ENCODE measurements at places on chromosomes 1 and 21.

GRCh38 chr1:59078070-59078800 lies 218.7 kb upstream of the FGGY start:
- no peak for DNase-seq

DNA sequence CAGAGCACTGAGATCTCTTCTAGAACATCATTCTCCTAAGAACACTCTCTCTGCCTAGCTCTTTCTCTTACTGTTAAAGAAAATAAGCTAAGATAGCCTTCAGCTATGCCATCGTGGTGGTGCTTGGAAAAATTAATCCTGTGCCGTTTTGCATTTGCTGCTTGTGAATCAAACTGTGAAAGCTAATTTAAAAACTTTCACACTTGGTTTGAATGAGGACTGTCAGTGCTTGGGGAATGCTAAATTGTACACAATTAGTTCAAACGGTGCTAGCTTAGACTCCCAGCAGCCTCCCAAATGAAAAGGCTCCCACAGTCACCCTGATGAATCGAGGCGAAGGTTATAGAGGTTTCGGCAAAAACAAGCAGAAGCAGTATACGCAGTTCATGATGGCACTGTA lies 79.6 kb downstream of the DAB1 start:
- DNase-seq: no peak

- DNase-seq: peak; percentile 70
These were observed 923 bp upstream of the IFNGR2 start for GRCh38 chr21:33402001-33402979.

GRCh38 chr1:97192872-97193572 lies 471.4 kb downstream of the PTBP2 start:
- DNase-seq: no peak

DNA sequence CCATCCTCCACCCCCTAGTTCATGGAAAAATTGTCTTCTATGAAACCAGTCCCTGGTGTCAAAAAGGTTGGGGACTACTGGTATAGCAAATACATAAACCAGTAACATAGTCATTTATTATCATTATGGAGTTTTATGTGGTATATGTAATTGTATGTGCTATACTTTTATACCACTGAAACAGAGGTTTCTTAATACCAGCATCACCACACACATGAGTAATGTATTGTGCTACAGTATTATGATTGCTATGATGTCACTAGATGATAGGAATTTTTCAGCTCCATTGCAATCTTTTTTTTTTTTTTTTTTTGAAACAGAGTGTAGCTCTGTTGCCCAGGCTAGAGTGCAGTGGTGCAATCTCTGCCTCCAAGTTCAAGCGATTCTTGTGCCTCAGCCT lies 5.7 kb upstream of the PAXBP1 start:
- no peak for DNase-seq

- DNase-seq: no peak
These were observed 3.1 kb downstream of the GJA5 start for GRCh38 chr1:147757015-147757990.

DNA sequence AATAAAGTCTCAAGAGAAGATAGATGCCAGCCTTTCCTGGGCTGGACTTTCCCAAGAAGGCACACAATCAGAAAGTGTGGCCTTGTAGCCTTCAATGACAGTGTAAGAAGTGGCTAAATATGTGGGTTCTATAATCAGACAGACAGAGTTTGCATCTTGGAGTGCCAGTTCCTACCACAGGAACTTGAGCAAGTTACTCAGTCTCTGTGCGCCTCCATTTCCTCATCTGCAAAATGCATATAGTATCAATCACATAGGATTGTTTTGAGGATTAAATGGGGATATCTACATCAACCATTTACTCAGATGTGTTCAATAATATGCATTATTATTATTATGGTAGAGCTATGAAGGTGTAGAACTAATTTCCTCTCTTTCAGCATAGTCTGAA lies 176.8 kb upstream of the PTBP2 start:
- no peak for DNase-seq

DNA sequence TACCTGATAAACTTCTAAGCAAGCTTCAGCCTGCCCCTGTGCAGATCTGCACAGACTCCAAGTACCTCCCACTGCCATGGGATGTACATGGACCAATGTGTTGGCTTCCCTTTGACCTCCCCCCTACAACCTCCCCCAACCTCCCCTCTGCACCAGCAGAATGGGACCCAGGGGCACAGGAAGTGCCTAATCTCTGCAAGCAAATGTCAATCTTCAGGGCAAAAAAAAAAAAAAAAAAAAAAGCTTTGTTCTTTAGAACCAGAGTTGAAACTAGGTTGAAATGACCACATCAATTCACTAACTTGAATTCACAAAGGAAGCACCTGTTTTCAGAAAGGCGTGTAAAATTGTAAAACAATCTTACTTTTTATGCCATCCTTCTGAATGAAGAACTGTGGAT lies 53.9 kb upstream of the TIAM1 start:
- peak; percentile 9 for DNase-seq

DNA sequence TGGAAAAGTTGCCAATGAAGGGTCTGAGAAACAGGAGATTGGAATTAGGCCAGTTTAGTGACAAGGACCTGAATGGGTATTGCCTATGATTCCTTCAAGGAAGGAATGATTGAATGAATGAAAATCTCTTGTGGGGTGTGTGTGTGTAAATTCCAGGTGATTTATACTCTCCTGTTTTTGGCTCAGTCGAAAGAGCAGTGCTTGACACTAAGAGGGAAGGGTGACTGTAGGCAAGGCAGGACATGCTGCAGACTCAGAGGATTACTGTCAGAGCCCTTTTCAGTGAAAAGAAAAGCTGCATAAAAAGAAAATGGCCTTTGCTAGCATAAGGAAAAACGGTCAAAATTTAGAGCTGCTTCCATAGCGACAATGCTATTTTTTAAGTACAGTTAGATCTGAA lies 30.1 kb downstream of the C1orf21 start:
- no peak for DNase-seq

DNA sequence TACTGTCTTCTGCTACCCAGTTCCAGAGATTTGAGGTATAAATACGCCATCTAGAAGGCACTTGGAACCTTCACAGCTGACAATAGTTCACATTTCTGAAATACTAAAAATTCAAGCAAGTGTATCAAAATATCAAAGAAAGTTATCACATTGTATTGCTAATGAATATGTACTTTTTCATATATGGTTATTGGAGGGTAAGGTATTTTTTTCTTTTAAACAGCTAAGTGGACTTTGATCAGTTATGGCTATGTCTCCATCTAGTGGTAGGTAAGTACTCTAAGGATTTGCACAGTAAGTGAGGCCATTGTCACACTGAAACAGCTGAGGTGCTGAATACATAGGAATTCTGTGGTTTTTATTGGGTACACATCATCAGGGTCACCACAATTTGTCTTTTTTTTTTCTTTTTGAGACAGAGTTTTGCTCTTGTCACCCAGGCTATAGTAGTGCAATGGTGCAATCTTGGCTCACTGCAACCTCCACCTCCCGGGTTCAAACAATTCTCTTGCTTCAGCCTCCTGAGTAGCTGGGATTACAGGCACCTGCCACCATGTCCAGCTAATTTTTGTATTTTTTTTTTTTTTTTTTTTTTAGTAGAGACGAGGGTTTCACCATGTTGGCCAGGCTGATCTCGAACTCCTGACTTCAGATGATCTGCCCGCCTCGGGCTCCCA lies 49.1 kb upstream of the CR2 start:
- no peak for DNase-seq

- DNase-seq: no peak
These were observed 217.2 kb upstream of the C1orf105 start for GRCh38 chr1:172203135-172203823.

DNA sequence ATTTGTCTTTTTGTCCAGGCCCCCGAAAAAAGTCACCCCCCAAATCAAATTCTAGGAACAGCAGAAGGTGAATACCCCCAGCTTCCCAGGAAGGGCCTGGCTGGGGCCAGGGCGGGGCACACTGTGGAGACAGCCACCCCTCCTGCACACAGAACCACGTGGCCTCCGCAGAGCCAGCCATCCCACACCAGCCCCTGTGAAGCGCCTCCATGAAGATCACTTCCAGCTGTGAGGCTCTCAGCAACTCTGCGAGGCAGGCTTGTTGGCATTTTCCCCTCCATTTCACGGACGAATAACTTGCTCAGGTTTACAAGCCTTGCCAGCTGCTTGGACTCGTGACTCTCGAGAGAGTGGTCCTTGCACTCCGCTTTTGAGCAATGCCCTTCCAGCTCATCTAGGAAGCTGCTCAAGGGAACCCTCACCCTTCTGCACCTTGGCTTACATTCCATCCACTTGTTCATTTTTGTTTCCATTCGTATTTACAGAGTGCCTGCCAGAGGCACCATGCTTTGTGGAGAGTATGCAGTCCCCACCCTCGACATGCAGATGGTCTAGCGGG lies 48.2 kb downstream of the SYT6 start:
- no peak for DNase-seq

- DNase-seq: no peak
These were observed 17.7 kb downstream of the YIPF1 start for GRCh38 chr1:53871773-53872484.

DNA sequence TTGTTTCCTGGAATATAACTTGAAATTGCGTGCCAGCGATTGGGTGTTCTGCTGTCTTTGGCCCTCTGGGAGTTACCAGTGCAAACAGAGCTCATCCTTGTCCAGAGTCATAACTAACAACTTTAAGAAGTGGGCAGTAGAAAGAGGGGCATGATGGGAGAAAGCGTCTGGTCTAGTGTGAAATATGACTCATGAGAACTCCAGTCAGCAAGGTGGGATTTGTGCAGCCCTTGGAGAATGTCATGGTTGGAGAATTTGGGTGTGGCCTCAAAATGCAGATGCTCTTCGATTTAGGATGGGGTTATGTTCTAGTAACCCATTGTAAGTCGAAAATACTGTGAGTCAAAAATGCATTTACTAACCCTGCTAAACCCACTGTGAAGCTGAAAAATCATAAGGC lies 12.9 kb downstream of the ATP1B1 start:
- no peak for DNase-seq

- DNase-seq: no peak
These were observed 9.2 kb downstream of the C1orf198 start for GRCh38 chr1:230858918-230859729.

DNA sequence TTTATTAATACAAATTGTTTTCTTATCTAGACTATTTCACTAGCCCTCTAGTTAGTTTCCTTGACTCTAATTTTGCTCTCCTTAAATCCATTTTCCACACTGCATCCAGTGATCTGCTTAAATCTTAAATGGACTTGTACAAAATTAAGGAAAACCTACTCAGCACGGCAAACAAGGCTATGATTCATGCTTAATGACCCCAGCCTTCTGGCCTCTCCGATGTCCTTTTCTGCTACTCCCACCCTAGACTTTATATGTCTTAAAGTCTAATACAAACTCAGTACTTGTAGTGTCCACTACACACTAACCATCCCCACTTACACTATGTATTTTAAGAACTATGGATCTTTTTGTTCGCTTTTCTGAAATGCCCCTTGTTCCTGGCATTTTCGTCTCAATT lies 2.2 kb downstream of the TMED5 start:
- no peak for DNase-seq

DNA sequence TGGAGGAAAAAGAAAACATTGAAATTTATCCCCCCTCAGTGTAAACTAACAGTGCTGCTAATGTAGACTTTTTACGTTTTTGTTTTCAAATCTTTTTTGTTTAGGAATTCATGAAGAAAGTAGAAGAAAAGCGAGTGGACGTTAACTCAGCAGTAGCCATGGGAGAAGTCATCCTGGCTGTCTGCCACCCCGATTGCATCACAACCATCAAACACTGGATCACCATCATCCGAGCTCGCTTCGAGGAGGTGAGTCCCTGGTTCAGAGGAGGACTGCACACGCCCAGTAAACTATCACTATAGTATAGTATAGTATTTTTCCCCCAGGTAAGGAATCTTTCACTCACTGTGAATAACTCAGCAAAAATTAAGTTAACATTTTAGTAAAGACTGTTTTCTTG lies 37.8 kb upstream of the BMP8A start:
- no peak for DNase-seq

DNA sequence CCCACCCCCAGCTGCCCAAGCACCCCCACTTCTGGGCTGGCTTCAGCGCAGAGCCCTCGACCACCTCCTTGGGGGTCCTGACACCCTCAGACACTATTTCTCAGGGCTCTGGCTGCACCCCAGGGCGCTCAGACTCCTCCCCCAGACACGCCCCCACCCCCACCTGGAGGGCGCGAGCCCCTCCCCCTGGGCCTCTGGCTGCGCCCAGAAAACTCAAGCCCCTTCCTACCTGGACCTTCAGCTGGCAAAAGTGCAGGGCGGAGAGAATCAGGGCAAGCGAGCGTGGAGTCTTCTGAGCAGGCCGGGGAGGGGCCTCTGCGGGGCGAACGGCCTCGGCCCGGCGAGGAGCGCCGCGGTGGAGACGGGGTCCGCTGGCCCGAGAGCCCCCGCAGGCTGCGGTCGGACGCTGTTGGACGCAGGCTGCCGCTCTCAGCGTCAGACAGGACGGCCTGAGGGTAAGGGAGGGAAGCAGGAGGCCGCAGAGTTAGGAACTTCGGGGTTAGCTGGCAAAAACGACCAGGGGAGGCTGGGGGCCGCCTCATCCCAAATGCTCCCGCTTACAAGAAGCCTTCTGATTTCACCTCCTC lies 17.4 kb upstream of the NBPF1 start:
- DNase-seq: no peak

DNA sequence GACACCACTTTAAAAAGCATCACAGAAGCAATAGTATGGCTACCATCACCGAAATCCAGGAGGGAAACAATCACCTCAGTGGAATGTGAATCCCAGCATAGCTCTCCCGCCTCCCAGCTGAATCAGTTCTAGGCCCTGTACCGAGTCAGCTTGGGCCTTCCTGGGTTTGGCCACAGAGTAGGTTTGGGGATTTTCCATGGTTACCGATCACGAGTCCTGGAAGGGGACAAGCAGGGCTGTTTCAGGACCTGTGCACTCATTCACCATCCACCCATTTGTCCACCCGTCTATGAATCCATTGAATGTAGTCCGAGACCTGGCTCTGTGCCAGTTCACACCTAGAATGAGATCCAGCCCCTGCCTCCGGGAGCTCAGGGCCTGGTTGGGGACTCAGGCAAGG lies 94.2 kb downstream of the ARHGEF10L start:
- no peak for DNase-seq

- no peak for DNase-seq
These were observed 11.4 kb downstream of the TMEM81 start for GRCh38 chr1:205072881-205073280.

DNA sequence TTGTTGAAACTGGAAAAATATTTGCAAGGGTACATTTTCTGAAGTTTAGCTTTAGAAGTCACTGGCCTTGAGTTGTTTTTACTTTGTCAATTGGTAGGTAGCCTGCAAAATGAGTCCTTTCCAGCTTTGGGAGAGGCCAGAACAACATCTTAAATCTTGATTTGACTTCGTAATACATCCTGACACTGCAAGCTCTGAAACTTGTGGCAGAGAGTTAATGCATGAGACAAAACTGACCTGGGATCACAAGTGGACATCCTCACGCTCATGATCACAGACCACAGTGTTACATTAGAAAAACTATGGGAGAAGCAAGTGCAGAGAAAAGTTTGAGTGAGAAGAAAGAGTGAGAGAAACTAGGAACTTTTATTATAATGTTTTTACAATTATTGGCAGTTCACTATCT lies 550.9 kb downstream of the USP25 start:
- no peak for DNase-seq
